Activated CD8-positive, alpha-beta T cell treated with anti-CD3 and anti-CD28 coated beads for 36 hours (primary cell): ENCODE measurements at places on chromosomes 2 and 18. TPM values are rescaled to one million over a fixed set of nuclear protein-coding genes. Genes with fewer than 3 reads are reported as not detected.

DNA sequence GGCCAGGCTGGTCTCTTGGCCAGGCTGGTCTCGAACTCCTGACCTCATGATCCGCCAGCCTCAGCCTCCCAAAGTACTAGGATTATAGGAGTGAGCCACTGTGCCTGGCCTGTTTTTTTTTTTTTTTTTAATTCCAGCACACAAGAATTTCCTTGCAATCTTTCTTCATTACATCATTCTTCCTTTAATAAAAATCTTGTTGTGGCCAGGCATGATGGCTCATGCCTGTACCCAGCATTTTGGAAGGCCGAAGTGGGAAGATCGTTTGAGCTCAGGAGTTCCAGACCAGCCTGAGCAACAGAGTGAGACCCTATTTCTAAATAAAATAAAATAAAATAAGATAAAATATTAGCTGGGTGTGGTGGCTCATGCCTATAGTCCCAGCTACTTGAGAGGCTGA lies 21.4 kb upstream of the PLEKHM3 start:
- no peak for DNase-seq

GRCh38 chr2:122007126-122007525 lies 251.7 kb downstream of the TSN start:
- no peak for DNase-seq

Gene ARHGAP25
- 59.3 TPM for total RNA-seq

Gene LIMS3
- total RNA-seq, result 0.74 TPM

Gene BMP10
- not detected for total RNA-seq
